ENCODE measurements at places on chromosomes 3 and 15.
A peak's percentile ranks its signal among the peaks of the same experiment; 100 is the strongest.

GRCh38 chr3:61777483-61777882 lies 216.1 kb downstream of the PTPRG start:
- no peak for DNase-seq

DNA sequence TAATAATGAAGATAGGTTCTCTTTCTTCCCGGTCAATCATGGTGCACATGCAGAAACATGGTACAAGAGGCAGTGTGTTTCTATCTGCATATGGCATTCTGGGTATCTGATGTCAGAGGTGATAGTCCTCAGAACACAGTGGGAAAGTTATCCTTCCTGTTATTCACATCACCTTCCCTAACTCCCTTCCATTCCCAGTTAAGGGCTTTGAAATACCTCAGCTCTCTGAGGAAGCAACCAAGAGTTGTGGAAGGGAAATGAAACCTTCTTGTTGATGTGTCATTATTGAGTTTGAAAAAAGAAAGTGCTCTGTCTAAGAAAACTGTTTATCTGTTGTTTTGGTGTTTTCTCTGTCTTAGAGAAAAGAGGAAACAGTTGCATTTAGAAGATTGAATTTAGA lies 21.9 kb upstream of the P2RY13 start:
- no peak for DNase-seq

DNA sequence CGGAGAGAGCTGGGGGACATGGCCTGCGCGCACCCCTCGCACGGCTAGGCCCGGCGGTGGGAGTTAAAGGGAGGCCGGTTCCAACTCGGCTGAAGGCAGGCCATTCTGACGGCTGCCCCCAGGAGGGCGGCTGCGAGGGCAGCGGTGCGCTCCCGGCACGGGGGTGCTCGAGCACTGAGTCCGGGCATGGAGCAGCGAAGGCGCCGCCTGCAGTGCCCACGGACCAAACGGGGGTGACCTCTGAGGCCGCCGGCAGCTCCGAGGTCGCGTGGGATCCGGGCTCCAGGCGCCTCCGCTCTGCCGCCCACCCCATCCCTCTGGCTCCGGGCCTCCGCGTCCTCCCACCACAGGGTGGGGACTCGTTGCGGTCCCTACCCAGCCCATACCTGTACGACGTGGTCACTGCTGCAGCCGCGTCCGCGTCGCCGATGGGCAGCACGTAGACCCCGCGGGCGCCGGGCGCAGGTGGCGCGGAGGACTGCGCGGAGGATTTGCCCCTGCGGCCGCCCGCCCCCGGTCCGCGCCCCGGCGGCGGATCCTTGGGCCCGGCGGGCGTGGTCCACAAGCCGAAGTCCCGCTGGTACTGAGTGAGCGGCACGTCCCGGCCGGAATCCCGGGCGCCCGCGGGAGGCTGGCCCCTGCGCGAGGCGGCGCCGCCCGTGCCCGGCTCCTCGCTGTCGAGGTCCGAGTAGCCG lies 469 bp downstream of the MAP6D1 start:
- DNase-seq, result peak; percentile 39

DNA sequence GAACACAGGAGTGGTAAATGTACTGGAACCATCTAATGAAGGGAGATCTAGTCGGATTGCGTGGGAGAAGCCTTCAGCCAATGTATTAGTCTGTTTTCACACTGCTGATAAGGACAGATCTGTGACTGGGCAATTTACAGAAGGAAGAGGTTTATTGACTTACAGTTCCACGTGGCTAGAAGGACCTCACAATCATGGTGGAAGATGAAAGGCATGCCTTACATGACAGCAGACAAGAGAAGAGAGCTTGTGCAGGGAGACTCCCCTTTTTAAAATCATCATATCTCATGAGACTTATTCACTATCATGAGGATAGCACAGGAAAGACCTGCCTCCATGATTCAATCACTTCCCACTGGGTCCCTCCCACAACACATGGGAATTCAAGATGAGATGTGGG lies 17.0 kb downstream of the HRG start:
- DNase-seq, result no peak

GRCh38 chr3:97822359-97822775 lies 556 bp downstream of the CRYBG3 start:
- DNase-seq, result peak; percentile 63
